ENCODE measurements at places on chromosomes 5 and 9. TPM values are rescaled to one million over a fixed set of nuclear protein-coding genes. Genes with fewer than 3 reads are reported as not detected.

Gene PDGFRB
- 1.8 TPM for total RNA-seq

Gene HRCT1
- total RNA-seq = not detected

Gene SV2C
- not detected for total RNA-seq

Gene SNX2
- total RNA-seq = 146 TPM

DNA sequence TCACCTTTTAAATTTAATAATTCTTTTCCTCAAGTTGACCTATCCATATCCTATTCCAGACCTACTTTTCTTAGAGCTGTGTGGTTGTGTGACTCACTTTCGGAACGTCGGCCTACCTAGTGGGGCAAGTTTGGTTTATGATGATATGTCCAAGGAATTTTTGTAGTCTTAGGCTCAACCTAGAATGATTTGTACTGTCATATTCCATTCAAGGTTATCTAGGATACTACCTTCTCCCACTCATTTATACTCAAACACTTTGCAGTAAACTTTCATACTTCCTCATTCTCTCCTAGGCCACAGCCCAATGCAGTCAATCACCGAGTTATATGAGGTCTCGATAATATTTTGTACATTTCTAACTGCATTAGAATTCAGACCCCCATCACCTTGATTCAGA, 61.9 kb downstream of the PIK3R1 start:
- H3K27me3 ChIP-seq = no peaks in the 10 kb centered on the region
- peaks cover 88% of the 10 kb centered on the region for H3K36me3 ChIP-seq
- H3K4me1 ChIP-seq = peaks cover 6% of the 10 kb centered on the region
- H3K27ac ChIP-seq = no peak overlapping the region

DNA sequence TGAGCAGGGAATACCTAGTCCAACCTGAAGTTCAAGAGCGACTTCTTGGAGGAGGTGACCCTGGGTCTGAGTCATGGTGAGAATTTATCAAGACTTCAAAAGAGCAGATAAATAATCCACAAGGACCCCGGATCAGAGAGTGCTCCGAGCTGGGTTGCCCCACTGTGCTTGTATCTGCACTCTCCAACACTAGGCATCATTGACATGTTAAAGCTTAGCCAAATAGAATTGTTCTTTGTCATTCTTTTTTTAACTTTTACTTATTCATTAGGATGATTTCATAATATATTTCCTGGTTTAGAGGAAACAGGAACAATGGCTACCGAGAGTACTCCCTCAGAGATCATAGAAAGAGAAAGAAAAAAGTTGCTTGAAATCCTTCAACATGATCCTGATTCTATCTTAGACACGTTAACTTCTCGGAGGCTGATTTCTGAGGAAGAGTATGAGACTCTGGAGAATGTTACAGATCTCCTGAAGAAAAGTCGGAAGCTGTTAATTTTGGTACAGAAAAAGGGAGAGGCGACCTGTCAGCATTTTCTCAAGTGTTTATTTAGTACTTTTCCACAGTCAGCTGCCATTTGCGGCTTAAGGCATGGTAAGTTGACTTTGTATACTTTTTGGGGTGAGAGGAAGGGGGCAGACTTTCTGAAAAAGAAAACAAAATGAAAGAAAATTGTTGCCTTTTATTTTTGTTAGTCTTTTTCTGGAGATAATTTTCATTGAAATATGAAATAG, at the start of gene CARD6:
CARD6 (plus strand) TSS at position 300 of the 738 bp plus-strand sequence; CDS start at position 316, 16 bp downstream.
- H3K4me3 ChIP-seq = peak within 1 kb of the TSS; percentile 90
- H3K36me3 ChIP-seq = no peaks in the 10 kb centered on the region
- peaks cover 15% of the 10 kb centered on the region for H3K4me1 ChIP-seq
- no peaks in the 10 kb centered on the region for H3K27me3 ChIP-seq
- no peak for DNase-seq

DNA sequence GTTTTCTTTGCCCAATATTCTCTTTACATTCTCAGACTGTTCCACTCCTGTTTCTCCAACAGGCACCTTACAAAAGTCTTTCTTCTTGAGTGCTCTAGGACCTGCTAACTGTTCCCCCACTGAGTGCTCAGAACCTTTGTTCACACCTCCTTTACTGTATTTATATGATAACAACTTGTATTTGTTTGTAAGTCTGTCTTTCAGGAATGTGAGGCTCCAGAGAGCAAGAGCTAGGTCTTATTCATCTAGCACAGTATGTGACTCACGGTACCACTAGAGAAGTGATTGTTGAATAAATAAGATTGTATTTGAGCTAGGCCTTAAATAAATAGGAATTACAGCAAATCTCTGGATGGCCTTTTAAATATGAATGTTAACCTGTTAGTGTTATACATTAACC, 42.5 kb upstream of the MYOT start:
- H3K36me3 ChIP-seq = peaks cover 14% of the 10 kb centered on the region
- no peak overlapping the region for H3K4me3 ChIP-seq
- DNase-seq = no peak
- no peaks in the 10 kb centered on the region for H3K27me3 ChIP-seq
- H3K4me1 ChIP-seq = no peaks in the 10 kb centered on the region

GRCh38 chr9:133891741-133892140, 100.4 kb downstream of the VAV2 start:
- DNase-seq = no peak
- H3K4me1 ChIP-seq = peaks cover 2% of the 10 kb centered on the region
- no peaks in the 10 kb centered on the region for H3K27me3 ChIP-seq
- no peak overlapping the region for H3K27ac ChIP-seq

DNA sequence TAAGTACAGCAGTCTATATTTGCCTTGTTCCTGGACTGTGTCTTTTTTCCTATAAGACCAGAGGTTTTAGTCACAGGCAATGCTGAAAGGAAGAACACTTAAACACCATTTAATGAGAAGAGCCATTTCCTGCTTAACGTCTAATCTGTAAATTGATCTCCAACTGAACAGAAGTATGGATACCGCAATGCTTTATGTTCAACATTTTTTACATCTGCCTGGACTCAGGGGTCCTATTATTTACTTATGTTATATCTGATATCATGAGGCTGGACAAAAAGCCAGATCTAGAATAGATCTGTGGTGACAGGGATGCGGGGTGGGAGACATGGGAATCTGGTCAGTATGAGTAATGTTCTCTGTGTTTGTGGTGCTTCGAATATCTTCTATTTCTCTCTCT, 334.6 kb upstream of the MPDZ start:
- H3K27me3 ChIP-seq = no peaks in the 10 kb centered on the region
- H3K27ac ChIP-seq = no peak overlapping the region
- no peaks in the 10 kb centered on the region for H3K36me3 ChIP-seq
- H3K4me1 ChIP-seq = no peaks in the 10 kb centered on the region
- no peak for DNase-seq
- H3K4me3 ChIP-seq = no peak overlapping the region

- H3K4me1 ChIP-seq = no peaks in the 10 kb centered on the region
- H3K27me3 ChIP-seq = peaks cover 7% of the 10 kb centered on the region
- no peaks in the 10 kb centered on the region for H3K36me3 ChIP-seq
- DNase-seq = no peak
- no peak overlapping the region for H3K4me3 ChIP-seq
- no peak overlapping the region for H3K27ac ChIP-seq
These were observed 42.6 kb upstream of the ANKRD18A start for GRCh38 chr9:38662763-38663593.

DNA sequence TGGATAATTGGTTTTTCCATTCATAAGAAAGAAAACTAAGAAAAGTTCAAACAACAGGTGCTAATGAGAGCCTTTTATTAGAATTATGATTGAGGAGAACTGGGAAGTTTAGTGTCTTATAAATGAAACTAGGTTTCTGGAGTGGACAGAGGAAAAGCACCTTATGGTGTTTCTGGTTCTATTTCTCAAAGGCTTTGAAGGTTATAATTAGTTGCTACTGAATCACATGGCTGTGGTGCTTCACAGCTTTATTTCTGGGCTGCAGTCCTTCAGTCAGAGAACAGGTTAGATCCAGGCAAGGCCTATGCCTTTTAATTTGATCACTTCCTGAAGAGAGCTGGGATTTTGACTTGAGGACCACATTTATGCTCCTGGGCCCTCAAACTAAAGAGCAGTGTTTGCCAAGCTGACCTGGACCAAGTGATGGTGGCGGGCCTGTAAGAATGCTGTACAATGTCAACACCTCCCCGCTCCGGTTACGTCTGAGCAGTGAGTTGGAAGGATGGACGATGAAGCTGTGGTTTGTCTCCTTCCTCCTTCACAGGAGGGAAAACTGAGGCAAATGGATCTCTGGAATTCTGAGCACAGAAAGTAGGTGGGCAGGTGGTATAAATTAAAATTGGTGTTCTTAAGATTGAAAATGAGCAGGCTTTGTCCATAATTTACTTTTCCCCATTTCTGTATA, 56.0 kb downstream of the ZNF462 start:
- H3K4me1 ChIP-seq = no peaks in the 10 kb centered on the region
- H3K36me3 ChIP-seq = no peaks in the 10 kb centered on the region
- H3K4me3 ChIP-seq = no peak overlapping the region
- no peak overlapping the region for H3K27ac ChIP-seq
- no peak for DNase-seq
- no peaks in the 10 kb centered on the region for H3K27me3 ChIP-seq

DNA sequence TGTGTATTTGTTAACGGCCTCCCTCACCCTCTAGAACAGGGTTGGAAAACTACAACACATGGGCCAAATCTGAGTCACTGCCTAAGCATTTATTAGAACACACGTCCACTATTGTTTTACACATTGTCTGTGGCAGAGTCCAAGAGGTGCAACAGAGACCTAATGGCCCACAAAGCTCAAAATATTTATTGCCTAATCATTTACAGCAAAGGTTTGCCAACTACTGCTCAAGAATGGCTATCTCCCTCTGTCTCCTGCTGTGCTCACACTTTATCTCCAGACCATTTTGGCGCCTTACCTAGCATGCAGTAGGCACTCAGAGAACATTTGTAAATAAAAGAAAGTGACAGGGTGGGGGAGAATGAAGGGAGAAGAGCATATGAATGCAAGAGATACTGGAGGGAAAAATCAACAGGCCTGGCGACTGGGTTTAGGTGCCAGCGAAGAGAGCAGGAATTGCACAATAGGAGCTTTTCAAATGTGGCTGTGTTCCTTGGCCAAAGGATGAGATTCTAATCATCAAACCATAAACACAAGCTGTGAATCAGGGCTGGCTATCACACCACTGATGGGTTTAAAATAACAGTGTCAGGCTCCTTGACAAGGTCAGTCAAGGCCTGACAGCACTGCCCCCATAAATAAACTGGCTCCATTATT, 80.3 kb downstream of the EPB41L4A start:
- no peak overlapping the region for H3K4me3 ChIP-seq
- no peaks in the 10 kb centered on the region for H3K36me3 ChIP-seq
- no peaks in the 10 kb centered on the region for H3K4me1 ChIP-seq
- DNase-seq = no peak

DNA sequence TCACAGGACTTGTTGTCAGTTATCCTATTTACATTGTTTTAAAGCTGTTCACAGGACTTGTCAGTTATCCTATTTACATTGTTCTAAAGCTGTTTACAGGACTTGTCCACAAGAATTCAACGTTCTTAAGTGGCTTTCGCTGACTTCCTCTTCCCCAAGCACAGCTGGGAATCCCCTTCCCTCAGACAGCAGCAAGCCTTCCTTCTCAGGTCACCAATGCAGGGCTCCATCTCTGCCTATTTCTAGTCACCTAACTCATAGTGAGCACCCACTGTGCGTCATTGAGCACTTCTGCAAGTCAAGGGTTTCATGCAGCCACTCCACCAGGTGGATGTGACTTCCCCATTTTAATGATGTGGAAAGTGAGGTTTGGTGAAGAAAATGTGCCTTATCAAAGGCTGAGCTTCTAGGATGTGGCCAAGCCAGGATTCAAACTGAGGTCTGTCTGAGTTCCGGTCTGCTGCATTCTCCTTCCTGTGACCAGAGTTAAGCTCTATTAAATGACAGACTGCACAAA, 109.8 kb upstream of the ZNF462 start:
- H3K27me3 ChIP-seq = no peaks in the 10 kb centered on the region
- H3K27ac ChIP-seq = no peak overlapping the region
- peaks cover 16% of the 10 kb centered on the region for H3K4me1 ChIP-seq

DNA sequence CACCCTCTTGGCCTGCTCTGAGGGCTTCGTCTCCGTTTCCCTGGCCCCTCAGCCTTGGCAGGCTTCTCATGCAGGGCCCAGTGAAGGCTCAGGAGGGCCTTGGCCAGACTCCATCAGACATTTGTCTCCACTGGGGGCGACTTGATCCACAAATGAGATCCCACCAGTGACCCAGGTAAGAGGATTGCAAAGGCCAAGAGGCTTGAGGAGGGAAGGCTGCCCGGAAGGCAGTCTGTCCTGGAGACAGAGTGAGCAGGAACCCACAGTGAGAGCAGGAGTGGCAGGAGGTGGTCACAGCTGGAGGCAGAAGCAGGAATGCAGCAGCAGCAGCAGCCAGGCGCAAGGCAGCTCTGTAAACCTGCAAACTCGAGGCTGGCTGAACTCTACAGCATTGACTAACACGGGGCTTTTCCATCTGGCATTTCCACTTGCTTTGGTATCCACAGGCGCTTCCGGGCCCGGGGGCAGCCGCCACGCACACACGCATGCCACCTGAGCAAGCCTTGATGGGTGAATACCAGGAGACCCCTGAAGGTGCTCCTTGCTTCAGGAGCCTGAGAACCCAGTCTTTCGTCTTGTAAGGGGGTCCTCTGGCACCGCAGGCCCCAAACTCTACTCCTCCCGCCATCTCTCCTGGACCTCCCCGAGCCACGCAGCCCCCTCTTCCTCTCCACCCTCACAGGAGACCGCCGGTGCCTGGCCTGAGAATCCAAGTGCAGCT, 14.7 kb downstream of the MGAT1 start:
- H3K27me3 ChIP-seq = no peaks in the 10 kb centered on the region
- no peak for DNase-seq
- peaks cover 45% of the 10 kb centered on the region for H3K36me3 ChIP-seq
- peaks cover 7% of the 10 kb centered on the region for H3K4me1 ChIP-seq
- H3K27ac ChIP-seq = peak overlapping the region; percentile 10

GRCh38 chr9:35666549-35666948, 1.6 kb upstream of the ARHGEF39 start:
- peaks cover 4% of the 10 kb centered on the region for H3K36me3 ChIP-seq
- peak overlapping the region; percentile 29 for H3K4me3 ChIP-seq
- H3K27ac ChIP-seq = no peak overlapping the region
- no peaks in the 10 kb centered on the region for H3K27me3 ChIP-seq
- DNase-seq = no peak

DNA sequence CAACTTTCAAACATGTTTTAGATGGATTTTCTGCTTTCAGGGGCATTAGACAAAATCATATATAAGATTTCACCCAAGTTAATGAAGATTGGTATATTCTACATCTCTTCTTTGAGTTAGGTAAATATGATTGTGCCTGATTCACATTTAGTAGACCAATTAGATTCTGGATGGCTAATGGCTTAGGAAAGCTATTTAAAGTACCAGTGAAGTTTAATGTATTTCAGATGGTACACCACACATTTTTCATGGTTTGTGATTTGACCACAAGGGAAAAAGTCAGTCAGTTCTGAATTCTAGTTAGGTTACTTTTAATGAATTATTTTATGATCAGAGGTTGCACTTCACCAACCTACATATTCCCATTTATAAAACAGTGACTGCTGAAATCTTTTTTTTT, 409.7 kb downstream of the ADGRV1 start:
- DNase-seq = no peak
- H3K27me3 ChIP-seq = peaks cover 4% of the 10 kb centered on the region
- H3K36me3 ChIP-seq = no peaks in the 10 kb centered on the region
- no peaks in the 10 kb centered on the region for H3K4me1 ChIP-seq
